ENCODE measurements at places on chromosomes 13 and 19.

GRCh38 chr19:45402298-45403061 is 2.4 kb downstream of the PPP1R13L start:
- no peak for DNase-seq

- no peak for DNase-seq
These were observed 124.1 kb downstream of the PCCA start for GRCh38 chr13:100212904-100213553.

DNA sequence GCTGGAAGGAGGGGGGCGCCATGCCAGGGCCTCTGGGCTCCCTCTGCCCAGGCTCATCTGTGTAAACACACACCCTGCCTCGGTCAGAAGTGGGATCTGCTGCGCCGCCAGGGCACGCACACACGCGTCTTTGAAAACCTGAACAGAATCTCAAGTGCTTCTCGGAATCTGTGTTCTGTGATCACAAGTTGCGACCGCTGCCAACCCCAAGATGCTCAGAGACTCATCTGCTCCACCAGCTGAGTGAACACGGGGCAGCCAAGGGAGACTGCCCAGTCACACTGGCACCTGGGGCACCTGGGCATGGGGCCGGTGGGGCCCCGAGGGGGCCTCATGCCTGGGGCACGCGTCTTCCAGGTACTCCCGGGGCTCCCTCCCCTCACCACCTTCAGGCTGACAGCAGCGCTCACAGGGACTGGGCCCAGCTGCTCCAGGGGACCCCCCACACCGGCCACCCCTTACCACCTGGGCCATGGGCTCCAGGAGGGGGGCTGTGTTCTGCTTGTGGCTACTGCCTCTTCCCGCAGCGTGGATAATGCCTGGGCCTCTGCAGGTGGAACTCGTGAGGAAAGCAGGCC is 59.0 kb downstream of the KLF2 start:
- no peak for DNase-seq

DNA sequence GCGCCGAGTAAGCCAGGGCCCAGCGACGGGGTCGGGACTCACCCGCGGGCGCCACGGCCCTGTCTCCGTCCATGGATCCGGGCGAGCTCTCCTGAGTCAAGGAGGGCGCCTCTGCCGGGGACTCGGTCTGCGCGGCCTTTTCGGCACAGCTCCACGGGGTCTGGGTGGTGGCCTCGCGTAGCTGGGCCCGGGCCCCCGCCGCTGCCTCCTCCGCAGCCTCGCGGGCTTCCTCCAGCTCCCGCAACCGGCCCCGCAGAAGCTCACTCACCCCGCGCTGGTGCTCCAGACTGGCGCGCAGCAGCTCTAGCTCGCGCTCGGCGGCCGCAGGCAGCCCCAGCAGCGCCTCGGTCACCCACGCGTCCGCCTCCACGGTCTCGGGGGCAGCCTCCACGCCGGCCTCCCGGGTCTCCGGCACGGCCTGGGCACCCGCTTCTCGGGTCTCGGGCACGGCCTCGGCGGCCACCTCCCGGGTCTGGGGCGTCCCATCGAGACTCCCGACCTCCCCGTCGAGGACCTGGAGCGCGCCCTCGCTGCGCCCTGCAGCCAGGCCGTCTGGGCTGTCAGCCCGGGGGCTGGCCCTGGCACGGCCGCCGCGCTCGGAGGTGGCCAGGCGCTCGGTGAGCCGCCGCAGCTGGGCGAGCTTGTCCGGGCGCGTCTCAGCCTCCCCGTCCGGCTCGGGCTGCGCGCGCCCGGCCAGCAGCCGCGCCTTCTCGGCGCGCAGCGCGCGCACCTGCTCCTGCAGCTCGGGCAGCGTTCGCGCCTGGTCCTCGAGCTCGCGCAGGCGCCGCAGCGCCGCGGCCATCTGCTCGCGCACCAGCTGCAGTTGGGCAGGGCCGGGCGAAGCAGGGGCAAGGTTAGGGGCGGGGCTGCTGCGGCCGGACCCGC is 8.4 kb downstream of the KANK3 start:
- no peak for DNase-seq

GRCh38 chr13:61857198-61857597 is 441.5 kb upstream of the PCDH20 start:
- no peak for DNase-seq

GRCh38 chr19:50461066-50461875 is 15.0 kb upstream of the EMC10 start:
- peak; percentile 30 for DNase-seq

DNA sequence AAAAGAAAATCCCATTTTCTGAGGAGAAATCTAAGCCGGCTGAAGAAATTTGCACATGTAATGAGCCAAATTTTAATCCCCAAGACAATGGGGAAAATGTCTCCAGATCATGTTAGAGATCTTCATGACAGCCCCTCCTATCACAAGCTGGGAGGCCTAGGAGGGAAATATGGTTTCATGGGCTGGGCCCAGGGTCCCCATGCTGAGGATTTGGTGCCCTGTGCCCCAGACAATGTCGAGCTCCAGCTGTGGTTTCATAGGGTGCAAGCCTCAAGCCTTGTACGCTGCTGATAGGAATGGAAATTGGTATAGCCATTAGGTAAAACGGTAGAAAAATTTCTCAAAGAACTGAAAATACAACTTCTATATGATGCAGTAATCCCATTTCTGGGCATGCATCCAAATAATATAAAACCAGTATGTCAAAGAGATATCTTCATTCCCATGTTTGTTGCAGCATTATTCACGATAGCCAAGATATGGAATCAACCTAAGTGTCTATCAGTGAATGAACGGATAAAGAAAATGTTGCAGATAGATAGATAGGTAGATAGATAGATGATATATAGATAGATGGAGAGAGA is 19.3 kb upstream of the FREM2 start:
- DNase-seq, result no peak

DNA sequence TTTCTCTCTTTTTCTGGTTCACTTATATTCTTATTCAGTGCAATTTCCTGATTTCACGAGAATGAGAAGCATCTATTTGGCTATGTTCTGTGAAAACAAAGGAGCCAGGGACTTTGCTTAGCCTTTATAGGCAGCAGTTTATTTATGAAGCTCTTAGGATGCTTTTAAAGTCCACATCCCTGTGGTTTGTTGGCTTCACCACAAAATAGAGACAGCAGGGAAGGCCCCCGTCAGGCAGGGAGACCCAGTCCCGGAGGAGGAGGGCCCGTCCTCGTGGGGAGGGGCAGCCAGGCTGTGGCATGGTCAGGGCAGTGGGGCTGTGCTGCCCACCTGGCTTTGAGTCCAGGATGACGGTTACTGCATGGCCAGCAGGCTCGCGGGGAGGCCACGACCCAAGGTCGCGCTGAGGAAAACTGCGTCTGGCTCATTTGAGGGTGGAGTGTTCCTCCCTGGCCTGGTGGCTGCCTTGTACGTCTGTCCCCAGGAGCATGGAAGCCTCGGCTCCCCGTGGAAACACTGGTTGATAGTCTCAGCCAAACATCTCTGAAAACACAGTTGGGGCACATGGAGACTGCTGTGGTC is 92.7 kb downstream of the ATP11A start:
- DNase-seq, result no peak

DNA sequence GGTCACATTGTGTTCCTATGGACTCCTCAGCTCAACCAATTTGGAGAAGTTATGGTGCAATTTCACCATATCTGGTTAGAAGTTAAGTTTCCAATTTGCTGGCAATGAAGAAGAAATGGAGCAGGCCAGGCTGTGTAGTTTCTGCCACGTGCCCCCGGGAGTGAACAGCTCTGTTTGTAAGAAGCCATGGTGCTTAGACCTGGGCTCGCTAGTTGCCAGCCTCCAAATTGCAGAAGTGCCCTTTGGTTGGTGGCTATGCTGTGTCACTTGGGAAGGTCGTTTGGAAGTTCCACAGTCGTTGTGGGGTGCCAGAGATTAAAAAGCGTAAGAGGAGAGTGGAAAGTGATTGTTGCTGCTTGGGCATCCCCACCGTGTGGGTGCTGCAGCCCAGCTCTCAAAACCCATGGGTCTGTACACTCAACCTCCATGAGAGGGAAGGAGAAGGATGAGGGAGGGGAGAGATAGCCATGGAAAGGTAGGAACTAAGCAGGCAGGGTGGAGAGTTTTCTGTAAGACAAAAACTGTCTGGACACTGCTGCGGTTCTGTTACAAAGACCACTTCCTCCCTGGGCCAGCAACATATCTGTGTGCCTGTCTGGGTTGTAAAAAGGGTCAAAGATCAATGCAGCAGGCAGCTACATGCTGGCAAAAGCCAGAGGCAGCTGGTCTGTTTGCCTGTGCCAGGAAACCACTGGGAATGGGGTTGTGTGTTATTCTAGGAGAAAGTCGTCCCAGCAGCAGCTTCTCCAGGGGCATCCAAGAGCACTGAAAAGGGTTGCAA is 10.8 kb downstream of the ALOX5AP start:
- no peak for DNase-seq

DNA sequence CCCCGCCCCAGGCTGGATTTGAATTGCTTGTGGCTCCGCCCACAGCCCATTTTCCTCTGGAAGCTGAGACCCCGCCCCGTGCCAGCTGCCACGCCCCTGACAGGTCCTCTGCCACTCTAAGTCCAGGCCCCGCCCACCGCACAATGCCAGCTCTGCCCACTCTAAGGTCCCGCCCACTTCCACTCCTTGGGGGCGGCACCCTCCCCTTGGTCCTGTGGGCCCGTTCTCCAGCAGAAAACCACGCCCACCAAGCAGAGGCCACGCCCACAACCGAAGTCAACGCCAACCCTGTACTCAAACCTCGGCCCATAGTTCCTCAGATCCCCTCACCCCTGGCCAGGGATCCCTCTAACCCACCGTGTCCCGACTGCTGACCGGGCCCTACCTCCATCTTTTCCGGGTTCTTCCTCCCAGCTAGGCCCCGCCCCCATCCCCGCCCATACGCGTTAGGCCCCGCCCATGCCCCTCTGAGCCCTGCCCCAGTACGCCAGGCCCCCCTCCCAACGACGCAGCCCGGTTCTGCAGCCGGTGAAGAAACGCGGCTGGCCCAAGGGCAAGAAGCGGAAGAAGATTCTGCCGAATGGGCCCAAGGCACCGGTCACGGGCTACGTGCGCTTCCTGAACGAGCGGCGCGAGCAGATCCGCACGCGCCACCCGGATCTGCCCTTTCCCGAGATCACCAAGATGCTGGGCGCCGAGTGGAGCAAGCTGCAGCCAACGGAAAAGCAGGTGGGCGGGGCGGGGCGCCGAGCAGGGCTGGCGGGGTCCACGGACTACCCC is 1.3 kb downstream of the HMG20B start:
- DNase-seq, result peak; percentile 78

DNA sequence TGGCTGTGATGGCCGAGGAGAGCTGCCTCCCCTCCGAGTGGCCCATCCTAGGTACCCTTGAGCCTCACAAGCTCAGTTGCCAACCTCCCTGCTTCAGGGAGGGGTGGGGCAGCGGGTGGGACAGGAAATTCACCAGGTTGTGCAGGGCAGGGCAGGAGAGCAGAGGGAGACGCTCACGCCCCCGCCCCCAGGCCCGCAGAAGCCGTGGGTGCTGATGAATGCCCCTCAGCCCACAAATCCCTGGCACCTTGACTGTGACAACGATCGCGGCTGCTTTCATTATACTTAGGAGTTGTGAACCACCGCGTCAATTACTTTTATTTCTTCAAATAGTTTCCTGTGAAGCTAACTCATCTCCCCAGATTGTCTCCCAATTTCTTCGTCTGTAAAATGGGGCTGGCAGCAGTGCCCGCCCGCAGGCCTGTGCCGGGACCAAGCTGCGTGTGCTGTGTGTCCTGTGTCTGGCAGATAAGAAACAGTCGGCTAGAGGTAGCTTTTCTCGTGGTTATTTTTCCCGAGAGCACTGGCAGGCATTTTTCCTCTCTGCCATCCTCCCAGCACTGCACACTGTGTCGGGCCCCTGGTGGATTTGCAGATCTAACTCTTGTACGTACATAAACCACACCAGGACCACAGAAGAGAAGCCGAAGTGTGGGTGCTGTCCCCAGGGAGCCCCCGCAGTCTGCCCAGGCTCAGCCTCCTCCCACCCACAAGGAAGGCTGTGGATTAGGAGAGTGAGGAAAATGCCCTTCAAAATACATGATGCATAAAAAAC is 7.9 kb upstream of the RASA3 start:
- no peak for DNase-seq

DNA sequence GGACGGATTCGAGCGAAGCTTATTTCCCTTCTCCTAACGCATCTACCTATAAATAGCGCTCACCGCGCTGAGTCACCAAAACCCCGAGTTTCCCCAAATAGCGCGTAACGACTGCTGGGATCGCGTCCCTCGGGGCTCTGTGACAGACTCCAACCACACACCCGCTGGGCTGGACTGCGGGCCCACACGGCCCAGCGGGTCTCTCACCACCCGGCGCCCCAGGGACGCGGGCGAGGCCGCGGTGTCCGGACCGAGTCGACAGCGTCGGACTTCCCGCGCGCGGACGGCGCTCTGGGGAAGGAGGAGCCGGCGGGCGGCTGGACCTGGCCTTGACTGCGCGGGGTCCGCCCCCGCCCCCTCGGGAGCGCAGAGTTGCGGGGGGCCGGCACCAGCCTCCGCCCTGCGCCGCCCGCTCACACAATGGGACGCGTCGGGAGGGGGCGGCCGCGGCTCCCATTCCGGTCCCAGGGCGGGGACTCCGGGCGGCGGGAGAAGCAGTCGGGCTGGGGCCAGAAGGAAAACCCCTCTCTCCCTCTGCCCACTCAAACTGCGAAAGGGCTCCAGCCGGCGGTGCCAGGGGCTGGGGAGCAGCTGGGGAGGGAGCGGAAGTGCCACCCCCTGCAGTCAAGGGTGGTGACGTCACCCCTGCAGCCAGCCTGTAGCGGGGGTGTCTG is 108.8 kb downstream of the KCNRG start:
- DNase-seq, result peak; percentile 89

- no peak for DNase-seq
These were observed 226.6 kb upstream of the EDNRB start for GRCh38 chr13:78145276-78145675.

GRCh38 chr19:14366529-14366928 is 14.7 kb upstream of the ADGRE5 start:
- DNase-seq, result no peak

- DNase-seq, result peak; percentile 17
These were observed 15.1 kb upstream of the CEACAM4 start for GRCh38 chr19:41641879-41642485.

GRCh38 chr13:42394361-42394708 is 122.4 kb downstream of the AKAP11 start:
- no peak for DNase-seq

- no peak for DNase-seq
These were observed 41.7 kb downstream of the SIAH3 start for GRCh38 chr13:45809801-45810394.

DNA sequence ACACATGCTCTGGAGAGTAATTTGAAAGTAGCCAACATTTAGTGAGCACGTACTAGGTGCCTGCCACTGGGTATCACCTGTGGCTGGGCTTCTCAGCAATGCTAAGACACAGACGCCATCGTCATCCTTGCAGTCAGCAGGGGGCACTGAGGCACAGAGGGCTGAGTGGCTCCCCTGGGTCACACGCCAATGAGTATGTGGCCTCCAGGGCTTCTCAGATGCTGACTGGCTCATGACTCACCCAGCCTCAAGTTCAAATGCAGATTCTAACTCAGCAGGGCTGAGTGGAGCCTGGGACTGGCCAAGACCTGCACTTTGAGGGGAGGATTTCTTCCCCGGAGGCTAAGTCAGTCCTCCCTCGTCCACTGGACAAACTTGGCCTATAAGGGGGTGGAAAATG is 115.1 kb upstream of the CACNA1A start:
- DNase-seq, result peak; percentile 89

GRCh38 chr19:57747472-57747807 is 825 bp downstream of the ZNF776 start:
- no peak for DNase-seq

- no peak for DNase-seq
These were observed 37.3 kb downstream of the CAPN12 start for GRCh38 chr19:38706792-38707511.
